ENCODE measurements at places on chromosomes 6 and 20. TPM values are rescaled to one million over a fixed set of nuclear protein-coding genes. Genes with fewer than 3 reads are reported as not detected.

Gene CLDN20
- not detected for total RNA-seq

Gene NHSL1
- total RNA-seq = 15.6 TPM

Gene SESN1
- total RNA-seq = 32.5 TPM

Gene RIPOR2
- total RNA-seq = 0.34 TPM

Gene GRM1
- total RNA-seq = 0.17 TPM

Gene PACSIN1
- not detected for total RNA-seq

Gene OXT
- total RNA-seq = not detected

Gene TMEM170B
- total RNA-seq = 0.32 TPM

Gene STMND1
- not detected for total RNA-seq

Gene GLP1R
- not detected for total RNA-seq

Gene XRN2
- total RNA-seq = 85.6 TPM

Gene SPATS1
- total RNA-seq = not detected

Gene DNMT3B
- total RNA-seq = 1.1 TPM
